ENCODE measurements at places on chromosomes 4 and X.

GRCh38 chr4:54842656-54843055, 184.9 kb downstream of the KIT start:
- no peaks in the 10 kb centered on the region for H3K4me1 ChIP-seq
- H3K27me3 ChIP-seq = peaks cover 4% of the 10 kb centered on the region
- H3K36me3 ChIP-seq = no peaks in the 10 kb centered on the region
- H3K4me3 ChIP-seq = no peak overlapping the region
- no peak overlapping the region for H3K27ac ChIP-seq

DNA sequence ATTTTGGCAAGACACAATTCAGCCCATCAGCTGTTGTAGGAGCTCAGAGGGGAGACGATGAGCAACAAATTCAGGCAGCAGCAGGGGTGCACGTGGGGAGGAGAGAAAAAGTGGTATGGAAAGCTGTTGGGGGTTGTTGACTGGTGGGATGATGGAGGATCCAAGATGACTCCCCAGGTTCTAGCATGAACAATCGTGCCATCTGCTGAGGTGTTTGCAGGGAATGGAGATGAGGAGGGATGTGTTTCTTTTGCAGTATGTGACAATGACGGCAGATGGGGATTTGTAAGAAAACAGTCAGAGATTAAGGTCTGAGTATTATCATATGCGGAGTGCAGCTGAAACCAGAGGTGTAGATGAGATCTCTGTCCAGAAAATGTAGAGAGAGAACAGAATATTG, 63.3 kb downstream of the SEL1L3 start:
- peak overlapping the region; percentile 3 for H3K27ac ChIP-seq
- no peaks in the 10 kb centered on the region for H3K27me3 ChIP-seq
- no peaks in the 10 kb centered on the region for H3K4me1 ChIP-seq
- peaks cover 46% of the 10 kb centered on the region for H3K36me3 ChIP-seq

DNA sequence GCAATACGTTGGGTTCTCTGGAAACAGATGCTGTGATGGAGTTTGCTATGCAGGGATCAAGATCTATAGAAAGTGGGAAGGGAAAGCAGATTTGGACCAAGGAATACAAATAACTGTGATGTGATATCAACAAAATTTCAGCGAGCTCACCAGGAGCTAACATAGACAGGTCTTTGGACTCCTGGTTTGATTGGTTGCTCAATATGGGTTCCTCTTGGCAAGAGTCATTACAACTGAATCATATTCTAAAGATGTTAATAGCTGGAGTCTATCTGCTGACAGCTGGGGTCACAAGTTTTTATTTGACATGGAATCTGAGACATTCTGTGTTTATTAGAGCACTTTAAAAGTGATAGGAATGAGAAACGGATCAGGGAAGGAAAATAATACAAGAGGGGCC, 637.6 kb upstream of the GNPDA2 start:
- no peak overlapping the region for H3K4me3 ChIP-seq
- no peak overlapping the region for H3K27ac ChIP-seq
- DNase-seq = no peak
- H3K36me3 ChIP-seq = no peaks in the 10 kb centered on the region
- no peaks in the 10 kb centered on the region for H3K4me1 ChIP-seq
- H3K27me3 ChIP-seq = no peaks in the 10 kb centered on the region

DNA sequence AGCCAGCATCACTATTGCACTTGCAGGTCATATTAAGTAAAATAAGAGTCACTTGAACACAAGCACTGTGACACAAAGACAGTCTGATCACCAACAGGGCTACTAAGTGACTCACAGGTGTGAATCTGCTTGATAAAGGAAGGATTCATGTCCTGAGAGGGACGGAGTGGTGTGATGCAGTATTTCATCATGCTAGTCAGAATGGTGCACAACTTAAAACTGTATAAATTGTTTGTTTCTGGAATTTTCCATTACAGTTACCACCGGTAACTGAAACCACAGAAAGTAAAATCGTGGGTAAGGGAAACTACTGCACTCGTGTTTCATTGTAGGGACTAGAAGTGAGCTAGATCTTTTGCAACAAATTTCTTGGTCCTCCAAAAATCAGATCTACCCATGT, 109.7 kb downstream of the ELOVL6 start:
- peaks cover 24% of the 10 kb centered on the region for H3K4me1 ChIP-seq
- no peak for DNase-seq
- H3K4me3 ChIP-seq = peak overlapping the region; percentile 10
- H3K27ac ChIP-seq = peak overlapping the region; percentile 17

- H3K4me1 ChIP-seq = peaks cover 32% of the 10 kb centered on the region
- no peak for DNase-seq
- H3K27me3 ChIP-seq = no peaks in the 10 kb centered on the region
- no peak overlapping the region for H3K4me3 ChIP-seq
These were observed 6.1 kb downstream of the RAB9A start for GRCh38 chrX:13694983-13695382.

GRCh38 chrX:30085571-30085970, 129.8 kb upstream of the MAGEB2 start:
- no peak for DNase-seq
- H3K4me1 ChIP-seq = no peaks in the 10 kb centered on the region
- no peaks in the 10 kb centered on the region for H3K36me3 ChIP-seq
- no peak overlapping the region for H3K27ac ChIP-seq
- H3K27me3 ChIP-seq = no peaks in the 10 kb centered on the region
- no peak overlapping the region for H3K4me3 ChIP-seq

GRCh38 chr4:99235955-99236354, 16.9 kb upstream of the ADH6 start:
- no peak overlapping the region for H3K4me3 ChIP-seq
- H3K36me3 ChIP-seq = no peaks in the 10 kb centered on the region
- H3K27ac ChIP-seq = no peak overlapping the region
- no peaks in the 10 kb centered on the region for H3K4me1 ChIP-seq

DNA sequence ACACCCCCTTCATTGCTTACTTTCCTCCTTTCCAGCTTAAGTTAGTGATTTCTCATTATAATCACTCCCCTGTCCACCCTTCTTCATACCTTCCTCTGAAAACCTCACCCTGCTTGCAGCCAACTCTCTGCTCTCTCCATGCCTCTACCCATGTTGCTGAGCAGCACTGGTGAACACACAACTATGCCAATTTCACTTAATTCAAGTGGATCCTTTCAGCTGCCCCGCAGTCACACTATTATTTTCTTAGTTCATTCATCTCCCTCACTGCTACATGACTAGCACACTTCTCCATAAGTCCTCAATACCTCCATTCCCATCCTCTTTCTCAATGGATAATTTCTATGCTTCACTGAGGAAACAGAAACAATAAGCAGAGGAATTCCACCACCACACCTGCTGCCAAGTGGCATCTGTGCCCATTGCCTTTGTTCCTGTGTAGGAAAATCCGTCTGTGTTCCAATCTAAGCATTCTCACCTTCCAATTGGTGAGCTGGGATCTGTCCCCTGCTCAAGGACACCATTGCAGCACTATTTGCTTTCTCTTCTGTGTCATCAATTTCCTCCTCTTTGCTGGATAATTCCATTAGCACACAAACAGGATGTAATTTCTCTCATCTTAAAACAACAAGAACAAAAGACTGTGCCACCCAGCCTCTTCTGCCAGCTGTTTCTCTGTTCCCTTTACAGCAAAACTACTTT, 25.2 kb upstream of the PRSS48 start:
- DNase-seq = no peak
- H3K4me3 ChIP-seq = no peak overlapping the region
- H3K36me3 ChIP-seq = no peaks in the 10 kb centered on the region
- no peak overlapping the region for H3K27ac ChIP-seq
- no peaks in the 10 kb centered on the region for H3K4me1 ChIP-seq

- H3K4me1 ChIP-seq = peaks cover 10% of the 10 kb centered on the region
- H3K36me3 ChIP-seq = no peaks in the 10 kb centered on the region
- no peak for DNase-seq
- no peak overlapping the region for H3K27ac ChIP-seq
- no peak overlapping the region for H3K4me3 ChIP-seq
These were observed 75.4 kb downstream of the PRDM5 start for GRCh38 chr4:120847019-120847582.

GRCh38 chrX:64202808-64203325, 2.6 kb downstream of the AMER1 start:
- H3K4me1 ChIP-seq = peaks cover 2% of the 10 kb centered on the region
- no peak for DNase-seq
- no peak overlapping the region for H3K4me3 ChIP-seq
- H3K36me3 ChIP-seq = no peaks in the 10 kb centered on the region

- H3K4me3 ChIP-seq = peak overlapping the region; percentile 97
- peaks cover 32% of the 10 kb centered on the region for H3K4me1 ChIP-seq
- peaks cover 4% of the 10 kb centered on the region for H3K27me3 ChIP-seq
- H3K36me3 ChIP-seq = no peaks in the 10 kb centered on the region
These were observed 765 bp downstream of the CFAP97 start for GRCh38 chr4:185202984-185203485.

- H3K27me3 ChIP-seq = no peaks in the 10 kb centered on the region
- H3K4me3 ChIP-seq = no peak overlapping the region
- H3K27ac ChIP-seq = no peak overlapping the region
- DNase-seq = no peak
These were observed 143.2 kb downstream of the CFAP47 start for GRCh38 chrX:36062778-36063177.

GRCh38 chr4:112517911-112518310, 1.9 kb upstream of the NEUROG2 start:
- peaks cover 51% of the 10 kb centered on the region for H3K4me1 ChIP-seq
- H3K27me3 ChIP-seq = peaks cover 88% of the 10 kb centered on the region
- no peak overlapping the region for H3K27ac ChIP-seq
- peak overlapping the region; percentile 80 for H3K4me3 ChIP-seq
- no peak for DNase-seq
- no peaks in the 10 kb centered on the region for H3K36me3 ChIP-seq

GRCh38 chr4:128866269-128866668, 56.8 kb downstream of the JADE1 start:
- H3K27me3 ChIP-seq = no peaks in the 10 kb centered on the region
- H3K4me3 ChIP-seq = no peak overlapping the region
- no peak for DNase-seq

GRCh38 chrX:18692541-18692940, 14.9 kb upstream of the PPEF1 start:
- no peak for DNase-seq
- no peak overlapping the region for H3K4me3 ChIP-seq
- H3K36me3 ChIP-seq = no peaks in the 10 kb centered on the region
- no peak overlapping the region for H3K27ac ChIP-seq
- no peaks in the 10 kb centered on the region for H3K27me3 ChIP-seq
